NCI-H774 (cell line): ENCODE measurements at places on chromosomes 7 and 10.
A peak's percentile ranks its signal among the peaks of the same experiment; 100 is the strongest.

- DNase-seq = peak; percentile 55
Observed at GRCh38 chr10:14554091-14554490, 220.6 kb downstream of the FAM107B start.

GRCh38 chr7:139898483-139898882, 69.4 kb downstream of the TBXAS1 start:
- DNase-seq = no peak

DNA sequence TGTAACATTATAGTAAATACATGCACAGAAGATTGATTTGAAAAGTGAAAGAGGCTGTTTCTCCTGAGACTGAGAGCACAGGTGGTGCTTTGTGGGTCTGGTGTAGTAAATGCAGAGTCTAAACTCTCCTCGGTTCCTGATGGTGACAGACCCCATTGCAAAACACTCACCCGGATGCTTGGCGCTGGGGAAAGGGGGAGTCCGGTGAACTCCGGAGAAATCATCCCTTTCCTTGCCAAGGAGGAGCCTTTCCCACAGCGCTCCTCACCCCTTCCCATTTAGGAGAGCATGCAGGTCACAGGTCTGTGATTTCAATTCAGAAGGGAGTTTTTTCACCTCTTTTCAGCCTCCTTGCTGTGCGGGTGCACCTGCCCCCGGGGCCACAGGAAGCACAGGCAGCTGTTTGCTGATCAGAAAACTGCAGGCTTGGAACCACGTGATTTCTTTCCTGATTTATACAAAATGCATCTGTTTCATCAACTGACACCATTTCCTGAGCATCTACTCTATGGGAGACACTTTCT, 75.6 kb upstream of the LYZL2 start:
- DNase-seq = no peak

DNA sequence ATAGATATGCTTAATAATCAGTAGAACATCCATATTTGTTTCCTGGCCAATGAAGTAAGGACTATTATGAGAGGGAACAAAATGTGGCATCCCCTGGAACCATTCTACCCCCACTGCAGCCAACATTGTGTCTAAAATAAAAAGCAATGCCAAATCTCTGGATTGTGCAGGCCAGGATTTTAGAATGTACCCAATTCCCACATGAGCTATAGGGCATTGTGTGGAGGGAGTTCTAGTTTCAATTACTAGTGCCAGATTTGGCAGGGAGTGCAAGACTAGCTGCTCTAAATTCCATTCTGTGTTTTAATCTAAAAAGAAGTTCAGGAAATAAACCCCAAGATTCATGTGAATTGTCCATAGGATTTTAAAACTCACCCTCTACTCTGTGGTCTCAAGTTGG, 112.3 kb downstream of the HGF start:
- DNase-seq = no peak

GRCh38 chr7:128726059-128726736, 13.0 kb upstream of the CALU start:
- DNase-seq = no peak

- no peak for DNase-seq
Observed at GRCh38 chr10:10361301-10361885, 656.3 kb upstream of the CELF2 start.

DNA sequence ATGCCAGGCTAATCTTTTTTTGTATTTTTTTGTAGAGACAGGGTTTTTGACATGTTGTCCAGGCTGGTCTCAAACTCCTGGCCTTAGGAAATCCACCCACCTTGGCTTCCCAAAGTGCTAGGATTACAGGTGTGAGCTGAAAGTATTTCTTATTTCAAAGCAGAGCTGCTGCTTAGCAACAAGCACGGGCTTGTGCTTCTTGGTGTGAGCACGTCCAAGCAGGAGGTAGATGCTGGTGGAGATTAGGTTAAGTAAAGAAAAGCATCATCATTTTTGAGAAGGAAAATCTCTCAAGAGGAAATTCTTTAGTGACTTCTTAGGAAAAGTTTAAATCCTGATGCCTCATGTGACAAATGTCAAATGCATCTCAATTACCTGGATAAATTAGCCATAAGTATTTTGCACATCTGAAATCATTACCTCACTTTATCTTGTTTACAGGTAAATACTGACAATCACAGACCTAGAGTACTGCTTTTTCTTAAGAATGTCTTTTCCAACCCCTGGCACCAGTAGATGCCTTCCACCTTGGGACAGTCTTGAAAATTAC, 431.8 kb upstream of the FZD8 start:
- DNase-seq = no peak

DNA sequence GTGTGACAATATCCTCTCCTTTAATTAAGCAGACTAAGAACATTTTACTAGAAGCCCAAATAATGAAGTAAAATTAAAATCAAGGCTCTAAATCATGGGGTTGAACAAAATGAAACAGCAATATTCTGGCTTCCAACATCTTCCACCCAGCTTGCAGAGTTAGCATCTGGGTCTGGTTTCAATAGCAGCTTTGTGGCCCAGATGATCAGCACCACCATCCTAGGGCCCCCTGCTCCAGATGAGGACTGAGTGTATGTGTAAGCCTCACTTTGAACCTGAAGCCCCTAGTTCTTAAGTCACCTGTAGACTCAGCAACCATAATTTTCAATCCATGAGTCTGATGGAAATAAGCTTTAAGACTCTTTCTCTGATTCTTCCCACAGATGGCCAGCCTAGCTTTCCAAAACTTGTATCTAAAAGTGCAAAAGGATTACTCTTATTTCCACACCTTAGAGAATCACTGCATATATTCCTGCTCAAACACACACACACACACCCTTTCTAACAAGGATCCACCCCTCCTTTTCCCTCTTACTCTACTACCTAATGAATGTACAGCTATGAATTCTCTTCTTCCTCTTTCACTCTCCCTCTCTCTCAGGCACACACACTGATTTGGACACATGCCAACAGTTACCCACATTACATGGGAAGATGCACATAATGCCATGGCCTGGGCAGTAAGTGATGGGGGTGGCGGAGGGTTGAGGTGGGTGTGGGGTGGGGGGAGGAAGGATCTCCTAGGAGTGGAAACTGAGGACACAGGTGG, 3.5 kb downstream of the DENND11 start:
- DNase-seq = no peak

DNA sequence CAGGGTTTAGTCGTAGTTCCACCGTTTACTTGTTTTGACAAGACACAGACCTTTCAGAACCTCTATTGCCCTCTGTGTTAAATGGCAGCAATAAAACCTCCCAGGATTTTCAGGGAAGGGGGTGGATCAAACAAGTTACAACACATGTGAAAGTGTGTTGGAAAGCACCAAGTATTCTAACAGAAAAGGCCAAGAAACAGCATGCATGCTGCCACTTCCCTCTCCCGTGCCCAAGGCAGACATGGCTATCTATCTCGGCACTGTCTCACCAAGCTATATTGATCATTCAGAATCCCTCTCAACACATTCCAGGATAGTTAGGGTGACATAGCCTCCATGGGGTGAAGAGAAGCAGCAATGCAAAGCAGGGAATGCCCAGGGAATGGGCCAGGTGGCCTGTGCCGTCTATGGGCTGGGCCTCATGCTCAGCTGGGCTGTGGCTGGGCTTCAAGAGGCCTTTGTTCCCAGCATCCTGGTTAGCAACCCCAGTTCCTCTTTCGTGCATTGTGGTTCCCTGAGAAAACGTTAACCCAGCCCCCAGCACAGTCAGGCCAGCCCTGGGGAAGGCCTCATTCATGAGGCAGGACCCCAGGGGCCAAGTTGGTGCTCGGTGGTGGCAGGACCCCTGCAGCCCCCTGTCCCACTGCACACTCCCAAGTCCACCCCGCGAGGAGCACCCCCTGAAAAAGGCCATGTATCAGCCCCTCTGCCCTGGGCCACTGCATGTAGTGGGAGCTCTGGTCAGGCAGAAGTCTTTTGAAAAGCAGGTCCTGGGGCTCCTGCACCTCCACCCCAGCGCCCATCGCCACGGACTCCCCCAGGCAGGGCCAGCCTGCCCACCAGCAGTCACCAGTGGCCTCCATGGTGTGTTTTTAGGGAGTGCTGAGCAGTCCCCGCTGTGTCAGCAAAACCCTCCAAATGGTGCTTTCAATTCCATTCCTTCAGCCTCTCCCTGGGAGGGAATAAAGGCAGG, 25.5 kb downstream of the VSIR start:
- DNase-seq = no peak

DNA sequence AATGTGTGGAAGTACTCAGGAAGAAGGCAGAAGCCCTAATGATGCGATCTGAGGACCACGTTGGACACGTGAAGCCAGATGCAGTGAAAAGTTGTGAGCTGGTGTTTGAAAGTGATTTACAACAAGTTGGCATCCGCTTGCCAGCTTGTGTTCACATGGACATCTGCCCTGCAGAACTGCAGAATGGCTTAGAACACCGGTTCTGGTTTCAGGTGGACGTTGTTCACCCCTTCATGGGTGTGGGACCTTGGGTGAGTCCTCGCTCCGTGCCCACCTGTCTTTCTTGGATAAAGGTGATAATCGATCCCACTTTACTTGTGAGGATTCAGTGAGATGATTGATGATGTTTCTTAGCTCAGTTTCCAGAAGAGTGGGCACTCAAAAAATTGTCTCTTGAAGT, 53.8 kb downstream of the CAMK1D start:
- no peak for DNase-seq

DNA sequence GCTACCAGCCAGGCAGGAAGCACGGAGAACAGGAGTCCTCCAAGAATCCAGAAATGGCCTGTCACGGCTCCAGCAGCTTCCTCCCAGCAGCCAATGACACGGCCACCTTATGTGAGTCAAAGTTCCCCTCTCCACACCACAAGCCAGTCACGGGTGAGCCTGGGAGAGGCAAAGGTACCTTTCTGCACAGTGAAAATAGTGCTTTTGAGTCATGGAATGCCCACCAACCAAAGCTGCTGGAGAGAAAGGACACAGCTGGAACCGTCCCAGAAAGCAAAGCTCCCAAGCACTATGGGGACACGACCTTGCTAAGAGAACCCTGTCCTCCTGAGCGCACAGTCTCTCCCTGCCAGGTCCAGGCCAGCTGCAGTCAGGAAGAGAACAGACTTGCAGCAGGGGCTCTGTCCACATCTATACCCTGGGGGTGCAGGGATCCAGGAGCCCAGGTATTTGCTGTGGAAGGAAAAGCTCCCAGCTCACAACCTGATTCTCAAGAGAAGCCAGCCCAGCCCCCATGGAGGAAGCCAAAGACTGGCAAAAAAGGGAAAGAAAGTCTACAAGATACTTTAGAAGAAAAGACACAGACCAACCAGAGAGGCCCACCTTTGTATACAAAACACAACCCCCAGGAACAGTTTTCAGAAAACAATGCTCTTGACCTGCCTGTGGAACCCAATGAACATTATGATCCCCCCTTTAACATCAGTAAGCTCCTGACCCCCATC, 24.4 kb downstream of the C10orf71 start:
- DNase-seq = no peak

DNA sequence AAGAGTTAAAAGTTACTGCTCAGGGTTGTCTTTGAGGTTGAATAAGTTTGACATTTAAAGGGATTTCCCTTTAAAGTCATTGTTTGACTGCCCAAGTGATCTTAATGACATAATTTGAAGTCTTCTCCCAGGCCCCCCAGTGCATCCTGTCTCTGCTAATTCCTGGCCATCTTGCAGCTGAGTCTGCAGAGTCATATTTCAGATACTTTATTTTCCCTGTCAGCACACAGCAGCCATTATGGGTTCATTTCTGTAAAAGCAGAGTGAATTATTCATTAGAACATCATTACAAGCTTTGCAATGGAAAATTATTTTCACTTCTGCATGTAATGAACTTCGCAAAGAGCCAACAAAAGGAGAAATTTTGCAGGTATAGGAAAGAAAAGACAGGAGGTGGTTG, 536.6 kb downstream of the GALNT17 start:
- DNase-seq = no peak

- peak; percentile 1 for DNase-seq
Observed at GRCh38 chr10:4034907-4035598, 250.0 kb upstream of the KLF6 start.

- DNase-seq = no peak
Observed at GRCh38 chr7:34013421-34013820, 108.1 kb downstream of the BMPER start.

DNA sequence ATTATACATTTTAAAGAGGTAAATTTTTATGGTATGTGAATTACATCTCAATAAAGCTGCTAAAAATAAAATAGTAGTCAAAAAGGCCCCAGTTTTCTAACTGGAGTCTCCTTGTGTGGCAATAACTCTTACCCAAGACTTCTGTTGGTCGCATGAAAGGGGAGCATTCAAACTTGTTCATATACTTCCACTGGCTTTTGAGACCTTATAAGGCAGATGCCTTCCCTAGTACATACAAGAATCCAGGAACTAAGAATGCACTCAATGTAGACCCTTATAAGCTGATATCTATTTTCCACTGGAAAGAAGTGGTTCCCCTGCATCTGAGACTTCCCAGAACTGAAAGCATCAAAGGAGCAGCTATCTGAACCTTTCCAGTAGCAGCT, 13.0 kb downstream of the BCAP29 start:
- DNase-seq = no peak

- no peak for DNase-seq
Observed at GRCh38 chr10:132643709-132644526, 106.3 kb downstream of the INPP5A start.

- no peak for DNase-seq
Observed at GRCh38 chr10:20181434-20181833, 365.2 kb downstream of the PLXDC2 start.

- no peak for DNase-seq
Observed at GRCh38 chr7:36523371-36524101, 133.9 kb downstream of the ANLN start.

DNA sequence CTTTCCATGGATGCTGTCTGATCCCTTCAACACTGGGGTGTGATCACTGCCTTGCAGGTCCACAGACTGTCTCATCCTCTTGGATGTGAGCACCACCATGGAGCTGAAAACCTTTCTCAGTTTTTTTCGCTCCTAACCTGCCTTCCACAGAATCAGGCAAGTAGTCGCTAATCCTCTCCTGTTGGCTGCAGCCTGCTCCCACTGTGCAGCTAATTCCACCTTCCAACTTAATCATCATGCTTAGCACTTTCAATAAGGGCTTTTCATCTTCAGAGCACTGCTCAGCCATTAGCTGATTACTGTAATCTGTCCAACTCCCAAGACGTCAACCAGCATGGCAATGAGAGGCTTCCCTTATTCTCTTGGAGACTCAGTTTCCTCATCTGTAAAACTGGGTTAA, 15.1 kb upstream of the CDH23 start:
- no peak for DNase-seq

DNA sequence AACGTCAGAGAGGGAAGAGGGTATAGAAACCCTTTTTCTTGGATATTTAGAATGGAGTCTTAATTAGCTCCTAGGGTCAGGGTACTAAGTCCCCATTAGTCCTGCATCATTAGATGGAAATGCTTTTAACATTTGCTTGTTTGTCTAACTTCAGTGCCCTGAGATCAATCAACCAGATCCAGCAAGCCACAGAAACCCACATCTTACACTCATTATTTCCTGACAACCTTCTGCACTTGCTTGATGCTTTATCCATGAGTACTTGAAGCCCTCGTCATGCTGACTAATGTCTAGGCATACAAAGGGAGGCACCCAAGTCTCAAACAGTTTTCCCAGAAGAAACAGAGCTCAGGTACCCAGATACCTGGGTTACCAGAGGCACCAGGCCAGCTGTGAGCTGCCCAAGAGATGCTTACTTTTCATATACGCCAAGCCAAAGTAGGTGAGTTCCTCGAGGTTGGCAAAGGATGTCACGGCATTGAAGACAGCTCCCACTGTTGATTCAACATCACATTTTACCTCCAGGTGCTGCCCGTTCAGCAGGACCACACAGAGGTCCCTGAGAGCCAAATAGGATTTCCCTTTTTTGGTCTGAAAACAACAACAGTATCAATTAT, 42.7 kb downstream of the FRMPD2 start:
- no peak for DNase-seq

- no peak for DNase-seq
Observed at GRCh38 chr7:30661926-30662325, 20.3 kb downstream of the CRHR2 start.

- DNase-seq = no peak
Observed at GRCh38 chr10:59695637-59696036, 14.0 kb downstream of the SLC16A9 start.
